ENCODE measurements at places on chromosomes 2 and 18. TPM values are rescaled to one million over a fixed set of nuclear protein-coding genes. Genes with fewer than 3 reads are reported as not detected.
A peak's percentile ranks its signal among the peaks of the same experiment; 100 is the strongest.

- no peak for DNase-seq
These were observed 63.1 kb downstream of the CIB4 start for GRCh38 chr2:26578113-26578458.

DNA sequence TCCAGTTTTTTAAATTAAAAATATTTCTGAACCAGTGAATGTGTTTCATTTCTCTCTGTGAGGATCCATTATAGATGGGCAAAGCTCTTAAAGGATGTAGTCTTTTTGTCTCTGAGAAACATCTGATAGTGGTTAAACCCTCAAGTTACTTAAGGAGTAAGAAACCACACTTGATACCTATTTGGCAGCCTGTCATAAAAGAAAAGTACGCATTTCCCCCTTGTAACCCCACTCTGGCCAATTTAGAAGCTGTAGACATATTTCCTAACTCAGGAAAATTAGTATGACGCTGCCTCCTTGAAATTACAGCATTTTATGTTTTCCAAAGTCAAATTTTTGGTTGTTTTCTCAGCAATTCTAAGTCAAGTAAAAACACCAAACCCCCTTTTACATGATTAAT is 2.0 kb downstream of the STAT4 start:
- no peak for DNase-seq

Gene REG1B
- 4.2 TPM for total RNA-seq

GRCh38 chr2:217520356-217521010 is 482.3 kb downstream of the TNS1 start:
- no peak for DNase-seq

DNA sequence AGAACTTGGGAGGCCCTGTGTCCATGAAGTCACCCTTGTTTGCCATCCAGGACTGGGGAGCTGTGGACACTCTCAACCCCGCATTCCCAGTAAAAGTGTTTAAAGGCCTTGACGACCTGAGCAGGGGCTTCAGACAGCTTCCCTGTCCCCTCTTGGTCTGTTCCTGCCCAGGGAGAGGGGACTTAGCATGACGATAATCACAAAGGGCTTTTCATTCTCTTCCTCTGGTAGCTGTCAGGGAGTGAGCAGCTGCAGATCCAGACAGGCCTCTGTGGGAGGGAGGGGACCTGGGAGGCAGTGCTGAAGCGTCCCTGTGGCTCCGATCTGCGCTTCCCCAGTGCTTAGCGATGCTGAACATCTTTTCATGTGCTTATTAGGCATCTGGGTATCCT is 77.8 kb upstream of the HS6ST1 start:
- no peak for DNase-seq

Gene KCNIP3
- total RNA-seq: 3.1 TPM

Gene GTF2A1L
- total RNA-seq: 0.22 TPM

DNA sequence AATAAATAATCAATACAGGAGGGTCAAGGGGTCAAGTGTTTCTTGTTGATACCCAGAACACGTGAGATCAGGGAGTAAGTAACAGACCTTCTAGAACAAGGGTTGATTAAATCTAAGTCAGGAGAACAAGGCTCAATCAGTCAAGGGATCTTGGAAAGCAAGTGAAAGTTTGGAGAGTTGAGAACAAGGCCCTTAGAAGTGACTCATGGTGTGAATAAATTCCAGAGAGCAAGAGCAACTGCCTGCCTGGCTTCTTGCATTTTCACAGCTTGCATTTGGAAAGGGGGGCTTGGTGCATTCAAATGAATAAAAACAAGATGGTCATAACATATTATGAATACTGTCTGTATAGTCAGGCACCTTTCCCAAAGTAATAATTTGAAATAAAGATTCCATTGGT is 256.1 kb downstream of the DPP10 start:
- no peak for DNase-seq

Gene TNFAIP6
- total RNA-seq: not detected

Gene KCNS3
- 5.2 TPM for total RNA-seq

- no peak for DNase-seq
These were observed 14.1 kb downstream of the MERTK start for GRCh38 chr2:111912547-111912946.

Gene TMEM163
- total RNA-seq: 0.12 TPM

DNA sequence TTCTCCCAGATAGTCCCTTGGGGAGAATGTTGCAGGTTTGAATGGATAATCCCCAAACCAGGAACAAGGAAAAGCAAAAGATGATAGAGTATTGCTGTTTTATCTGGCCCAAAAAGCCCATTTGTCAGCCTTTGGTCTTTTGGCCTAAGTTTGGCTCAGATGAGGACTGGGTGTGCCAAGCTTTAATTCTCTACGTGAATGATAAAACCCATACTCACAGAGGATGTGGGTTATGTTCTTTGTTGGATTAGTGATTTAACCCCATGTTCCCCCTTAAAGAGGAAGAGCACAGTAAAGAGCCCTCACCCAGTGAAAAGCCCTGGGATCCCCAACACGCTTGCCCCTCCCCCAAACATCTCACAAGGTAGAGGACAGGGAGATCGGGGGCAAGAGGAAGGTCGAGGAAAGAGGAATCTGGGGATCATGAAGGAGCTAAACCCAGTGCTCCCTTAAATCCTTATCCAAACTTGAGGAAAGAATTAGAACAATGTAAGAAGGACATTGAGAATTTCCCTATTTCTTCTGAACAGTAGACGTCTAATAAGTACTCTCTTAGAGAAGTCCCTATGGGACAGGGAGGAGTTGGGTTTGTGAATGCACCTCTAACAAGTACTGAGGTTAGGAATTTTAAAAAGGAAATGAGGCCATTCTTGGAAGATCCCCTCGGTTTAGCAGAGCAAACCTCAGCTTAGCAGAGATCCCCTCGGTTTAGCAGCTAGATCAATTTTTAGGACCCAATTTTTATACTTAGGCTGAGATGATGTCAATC is 105.0 kb downstream of the HIBCH start:
- no peak for DNase-seq

GRCh38 chr2:109528811-109529501 is 84.8 kb downstream of the SEPTIN10 start:
- DNase-seq: no peak

DNA sequence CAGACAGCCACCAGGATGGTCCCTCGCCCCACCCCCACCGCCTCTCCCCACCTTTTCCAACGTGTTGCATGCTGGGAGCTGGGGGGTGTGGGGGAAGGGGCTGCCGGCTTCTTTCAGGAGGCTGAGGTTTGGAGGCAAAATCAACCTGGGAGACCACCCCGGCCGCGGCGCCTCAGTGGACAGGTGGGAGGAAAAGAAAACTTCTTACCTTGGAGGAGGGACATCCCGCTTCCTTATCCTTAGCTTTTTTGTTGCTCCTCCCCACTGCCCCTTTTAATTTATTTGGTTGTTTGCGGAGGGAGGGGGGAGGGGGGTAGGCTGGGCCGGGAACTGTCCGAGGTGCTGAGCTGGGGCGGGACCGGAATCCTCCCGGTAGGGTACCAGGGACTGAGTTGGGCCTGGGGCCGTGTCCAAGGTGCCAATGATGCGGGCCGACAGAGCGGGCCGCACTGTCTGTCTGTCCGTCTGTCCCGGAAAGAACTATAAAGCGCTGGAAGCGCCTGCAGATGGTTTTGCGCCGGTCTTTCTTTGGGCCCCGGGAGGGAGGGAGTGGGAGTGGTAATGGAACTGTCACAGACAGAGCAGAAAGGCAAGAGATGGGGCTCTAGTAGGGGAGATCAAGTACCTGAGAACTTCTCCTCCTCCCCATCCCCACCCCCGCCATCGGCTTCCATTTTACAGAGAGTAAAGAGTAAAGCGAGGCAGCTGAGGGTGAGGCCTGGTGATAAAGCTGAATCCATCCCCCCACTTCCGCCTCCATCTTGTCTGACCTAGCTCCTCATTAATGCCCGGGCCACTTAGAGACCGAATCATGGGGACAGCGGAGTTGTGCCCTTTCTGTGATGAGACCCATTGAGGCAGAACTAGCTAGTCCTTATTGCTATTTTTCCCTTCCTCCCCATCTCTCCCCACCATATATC is 2.4 kb downstream of the CDK5R2 start:
- DNase-seq: no peak

Gene DLGAP1
- total RNA-seq: 0.39 TPM

GRCh38 chr2:168434146-168434545 is 21.9 kb upstream of the CERS6 start:
- DNase-seq: no peak

GRCh38 chr2:178194600-178195389 is 483 bp downstream of the OSBPL6 start:
- DNase-seq: no peak

- no peak for DNase-seq
These were observed 122.3 kb downstream of the HAUS1 start for GRCh38 chr18:46226461-46226860.

- DNase-seq: peak; percentile 12
These were observed 1432.2 kb upstream of the ACVR2A start for GRCh38 chr2:146412625-146413024.

Gene ABCG8
- 0.05 TPM for total RNA-seq

Gene FOXI3
- total RNA-seq: not detected

Gene DSC2
- 33.4 TPM for total RNA-seq

Gene IRS1
- 88.8 TPM for total RNA-seq

Gene UGT1A3
- total RNA-seq: not detected

Gene MARCHF4
- total RNA-seq: not detected

DNA sequence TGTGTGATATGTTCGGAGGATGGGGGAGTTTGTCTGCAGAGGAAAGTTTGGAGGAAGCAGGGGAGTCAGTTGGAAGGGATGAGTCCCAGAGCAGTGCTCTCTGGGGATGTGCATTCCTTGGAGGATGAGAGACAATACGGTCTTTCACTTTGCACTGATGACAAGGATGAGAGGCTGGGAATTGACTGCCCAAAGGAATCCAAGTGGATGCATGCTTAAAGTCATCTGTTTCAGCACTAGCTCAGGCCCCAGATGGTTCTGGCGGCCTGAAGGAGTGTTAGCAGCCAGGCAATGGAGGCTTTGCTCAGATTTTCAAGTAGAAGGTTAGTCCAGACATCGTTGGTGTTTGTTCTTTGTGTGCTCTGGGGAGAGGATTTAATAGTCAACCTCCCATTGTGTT is 100.2 kb downstream of the CRIM1 start:
- no peak for DNase-seq

DNA sequence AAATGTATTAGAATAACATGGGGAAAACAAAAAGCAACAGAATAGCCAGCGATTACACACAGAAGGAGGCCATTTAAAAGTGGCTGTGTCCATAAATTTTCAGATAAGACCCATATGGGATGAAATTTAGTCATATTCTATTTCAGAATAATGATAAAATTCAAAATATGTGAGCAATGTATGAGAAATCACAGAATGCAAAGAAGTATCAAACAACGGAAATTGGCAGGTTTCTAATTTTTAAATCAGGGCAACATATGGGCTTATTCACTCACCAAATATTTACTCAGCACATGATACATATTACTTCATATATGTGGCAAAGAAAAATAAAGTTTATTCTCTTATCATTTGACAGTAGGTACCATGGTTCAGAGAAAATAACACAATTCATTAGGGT is 208.5 kb downstream of the GRB14 start:
- DNase-seq: no peak

Gene TUBA3E
- not detected for total RNA-seq

- DNase-seq: no peak
These were observed 244.5 kb upstream of the EPHA4 start for GRCh38 chr2:221816566-221816965.

- no peak for DNase-seq
These were observed 69.3 kb downstream of the ATP8B1 start for GRCh38 chr18:57733861-57734260.

Gene FAM98A
- 42.9 TPM for total RNA-seq

DNA sequence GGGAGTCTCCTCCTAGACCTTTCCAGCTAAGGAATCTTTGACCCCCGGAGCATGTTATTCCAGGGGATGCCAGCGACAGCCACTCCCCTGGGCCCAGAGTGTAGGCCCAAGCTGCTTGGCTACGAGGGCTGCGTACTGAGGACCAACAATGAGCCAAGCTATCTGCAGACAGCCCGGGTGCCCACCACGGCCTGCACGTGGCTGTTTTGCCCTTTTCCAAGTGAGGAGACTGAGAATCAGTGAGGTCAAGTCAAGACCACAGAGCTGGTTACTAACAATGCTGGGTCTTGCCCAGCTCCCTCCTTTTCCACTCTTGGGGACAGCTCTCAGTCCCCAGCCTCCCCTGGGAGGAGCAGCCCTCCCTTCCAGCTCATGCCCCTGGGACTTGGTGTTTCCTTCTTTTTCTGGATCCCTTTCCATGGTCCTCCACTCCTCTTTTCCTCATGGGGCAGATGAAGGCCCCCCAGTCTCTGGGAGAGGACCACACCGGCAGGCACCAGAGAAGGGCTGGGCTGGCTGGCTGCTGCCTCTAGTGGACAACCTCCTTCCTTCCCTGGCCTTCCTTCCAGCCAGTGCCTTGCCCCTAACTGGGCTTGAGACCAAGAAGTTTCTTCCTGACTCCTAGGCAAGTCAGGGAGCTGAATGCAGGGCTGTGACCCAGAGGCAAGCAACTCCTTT is 550 bp upstream of the MALL start:
- peak; percentile 56 for DNase-seq

Gene GREB1L
- 12.2 TPM for total RNA-seq

DNA sequence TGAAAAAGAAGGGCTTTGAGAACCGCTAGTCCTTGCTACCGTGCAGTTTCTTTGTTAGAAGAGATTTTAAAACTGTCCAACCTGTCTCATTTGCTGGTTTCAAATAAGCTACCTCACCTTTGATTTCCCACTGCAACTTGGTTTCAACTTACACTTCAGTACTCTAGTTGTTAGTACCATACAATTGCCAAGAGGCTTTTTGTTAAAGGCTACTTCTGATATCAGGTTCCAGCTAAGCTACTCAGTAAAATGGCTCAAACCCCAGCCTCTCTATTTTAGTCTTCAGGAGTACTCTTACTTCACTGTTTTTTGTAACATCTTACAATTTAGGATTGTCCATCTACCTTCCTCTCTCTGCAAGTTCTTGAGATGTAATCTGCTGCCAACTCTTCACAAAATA is 91.6 kb downstream of the INO80D start:
- no peak for DNase-seq

- no peak for DNase-seq
These were observed 9.8 kb downstream of the POU3F3 start for GRCh38 chr2:104863468-104864279.

DNA sequence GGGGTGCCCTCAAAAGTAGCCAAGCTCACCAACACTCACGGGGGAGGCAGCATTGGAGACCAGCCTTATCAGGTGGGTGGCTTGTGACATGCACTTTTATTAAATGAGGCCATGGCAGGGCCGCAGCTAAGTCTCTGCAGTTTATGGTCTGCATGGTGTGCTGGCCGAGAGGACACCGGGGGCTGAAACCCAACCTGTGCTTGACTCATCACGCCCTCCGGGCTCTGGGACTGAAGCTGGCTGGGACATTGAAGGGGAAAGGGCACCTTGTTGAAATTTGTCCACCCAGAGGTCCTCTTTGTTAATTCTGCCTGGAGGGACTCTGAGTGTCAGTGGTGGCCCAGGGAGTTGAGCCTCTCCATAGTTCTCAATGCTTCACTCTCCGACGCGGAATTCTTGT is 17.7 kb upstream of the NTSR2 start:
- DNase-seq: no peak

Gene LRATD1
- total RNA-seq: 0.07 TPM

GRCh38 chr18:63105636-63106316 is 213.8 kb downstream of the BCL2 start:
- no peak for DNase-seq

Gene DSG4
- total RNA-seq: 0.07 TPM

GRCh38 chr2:181876614-181877063 is 14.9 kb upstream of the ITPRID2 start:
- DNase-seq: peak; percentile 99

GRCh38 chr2:7014174-7014640 is 97.0 kb downstream of the RNF144A start:
- DNase-seq: peak; percentile 18

Gene CD8B
- 0.47 TPM for total RNA-seq
